Fibroblast of skin of left quadriceps (primary cell): ENCODE measurements at places on chromosomes 2 and 18.

DNA sequence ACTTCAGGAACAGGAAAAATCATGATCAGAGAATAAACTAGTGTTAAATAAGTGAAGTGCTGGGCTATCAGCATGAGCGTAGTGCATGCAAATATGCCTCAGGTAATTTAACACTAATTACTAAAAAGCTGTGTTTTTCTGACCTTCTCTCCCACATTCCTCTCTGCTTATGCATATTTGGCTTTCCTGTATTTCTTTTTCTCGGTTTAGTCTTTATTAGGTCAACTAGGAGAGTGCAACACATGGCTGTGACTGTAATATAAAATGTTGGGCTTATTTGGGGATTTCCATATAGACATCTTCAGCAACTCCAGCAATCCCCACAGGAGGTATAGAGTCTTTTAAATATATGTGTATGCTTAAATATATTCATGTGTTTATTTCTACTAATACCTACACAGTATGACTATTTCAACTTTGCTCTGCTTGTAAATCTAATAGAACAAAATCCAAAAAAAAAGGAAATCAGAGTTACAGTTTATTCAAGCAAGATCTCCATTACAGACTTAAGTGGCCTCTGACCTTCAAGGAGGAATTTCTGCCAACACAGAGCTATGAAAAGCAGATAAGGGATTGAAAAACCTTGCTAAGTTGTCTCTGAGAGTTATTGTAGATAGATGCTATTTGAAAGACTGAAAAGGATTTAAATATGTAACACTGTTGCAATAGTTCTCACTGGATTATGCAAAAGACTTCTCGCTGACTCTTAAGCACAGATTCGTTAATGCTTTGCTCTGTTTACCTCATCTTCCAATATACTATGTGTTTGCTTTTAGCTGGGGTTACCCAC is 359.5 kb upstream of the RGPD4 start:
- DNase-seq = no peak

DNA sequence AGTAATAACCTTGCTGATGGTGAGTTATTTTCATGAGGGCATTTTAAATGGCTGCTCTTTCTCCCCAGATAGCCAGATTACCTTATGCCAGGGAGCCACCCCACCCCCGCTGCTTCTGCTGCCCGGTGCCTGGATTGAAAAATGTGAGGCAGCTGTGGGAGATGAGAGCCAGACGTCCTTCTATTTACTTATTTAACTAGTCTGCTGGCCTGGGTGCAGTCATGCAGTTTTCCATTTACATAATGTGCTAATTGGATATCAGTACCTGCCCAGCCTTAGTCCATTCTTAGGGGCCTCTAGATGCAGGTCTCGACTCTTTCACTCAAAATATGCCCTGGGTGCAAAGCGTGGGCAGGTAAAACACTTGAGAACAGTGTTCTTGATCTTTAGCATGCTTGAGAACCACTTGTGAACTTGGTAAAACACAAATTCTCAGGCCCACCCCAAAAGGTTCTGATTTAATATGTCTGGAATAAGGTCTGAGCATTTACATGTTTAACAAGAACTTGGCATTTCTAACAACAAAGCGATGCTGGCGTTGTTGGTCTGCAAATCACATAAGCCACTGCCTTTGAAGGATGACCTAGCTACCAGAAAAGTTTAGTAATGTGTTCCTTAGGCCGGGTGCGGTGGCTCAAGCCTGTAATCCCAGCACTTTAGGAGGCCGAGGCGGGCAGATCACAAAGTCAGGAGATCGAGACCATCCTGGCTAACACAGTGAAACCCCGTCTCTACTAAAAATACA is 154.3 kb downstream of the NRP2 start:
- DNase-seq = no peak

GRCh38 chr2:173990245-173990644 is 25.1 kb upstream of the SP3 start:
- no peak for DNase-seq

GRCh38 chr18:3771121-3771971 is 321.4 kb downstream of the TGIF1 start:
- DNase-seq = peak; percentile 84

GRCh38 chr18:56469582-56469981 is 168.8 kb downstream of the TXNL1 start:
- DNase-seq = no peak
